ENCODE measurements at places on chromosomes 11 and 22. TPM values are rescaled to one million over a fixed set of nuclear protein-coding genes. Genes with fewer than 3 reads are reported as not detected.

DNA sequence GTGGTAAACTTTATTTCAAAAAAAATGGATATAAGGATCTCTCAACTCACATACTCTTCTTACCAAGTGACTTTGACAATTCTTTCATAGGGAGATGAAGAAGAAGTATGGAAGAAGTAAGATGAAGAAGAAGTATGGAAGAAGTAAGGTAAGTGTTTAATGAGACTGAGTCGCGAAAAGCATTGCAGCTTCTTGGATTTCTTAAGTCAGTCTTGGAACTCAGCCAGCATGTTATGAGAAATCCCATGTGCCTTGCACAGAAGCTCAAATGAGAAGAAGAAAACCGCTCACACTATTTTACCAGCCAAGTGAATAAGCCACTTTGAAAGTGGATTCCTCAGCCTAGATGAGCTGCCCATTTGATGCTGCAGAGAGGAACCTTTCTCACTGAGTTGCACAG is 332.0 kb upstream of the CCDC179 start:
- no peak for DNase-seq

DNA sequence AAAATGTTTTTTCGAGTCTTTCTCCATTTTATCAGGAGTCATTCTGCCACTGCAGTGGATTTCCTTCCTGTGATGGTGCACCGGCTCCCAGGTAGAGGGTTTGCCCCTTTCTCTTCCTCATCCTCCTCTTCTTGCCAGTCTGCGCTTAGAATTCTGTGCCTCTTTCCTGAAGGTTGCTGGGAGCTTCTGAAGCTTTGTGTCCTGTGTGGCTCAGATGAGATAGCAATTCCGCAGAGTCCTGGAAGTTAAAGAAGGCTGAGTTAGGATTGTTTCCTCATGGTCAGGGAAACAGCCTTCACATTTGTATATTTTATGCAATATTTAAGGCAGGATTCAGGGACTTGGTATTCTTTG is 264 bp downstream of the BCO2 start:
- no peak for DNase-seq

The NRGN gene
- 7.3 TPM for total RNA-seq

DNA sequence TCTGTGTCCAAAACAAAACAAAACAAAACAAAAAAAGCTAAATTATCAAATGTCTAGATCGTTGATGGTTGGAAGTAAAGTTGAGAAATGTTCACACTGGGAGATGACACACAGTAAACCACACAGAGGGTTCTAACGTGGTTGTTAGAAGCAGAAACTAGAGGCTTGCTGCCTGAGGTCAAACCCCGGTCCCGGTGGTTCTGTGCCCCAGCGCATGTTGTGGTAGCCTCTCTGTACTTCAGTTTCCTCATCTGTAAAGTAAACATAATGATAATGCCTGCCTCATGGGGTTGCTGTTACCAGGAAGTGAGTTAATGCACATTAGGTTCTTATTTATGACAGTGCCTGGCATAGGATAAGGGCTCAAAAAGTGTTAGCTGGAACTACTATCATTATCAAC is 33.4 kb downstream of the PPARA start:
- no peak for DNase-seq

The NRXN2 gene
- 40.3 TPM for total RNA-seq
